ENCODE measurements at places on chromosomes 5 and 9. TPM values are rescaled to one million over a fixed set of nuclear protein-coding genes. Genes with fewer than 3 reads are reported as not detected.

DNA sequence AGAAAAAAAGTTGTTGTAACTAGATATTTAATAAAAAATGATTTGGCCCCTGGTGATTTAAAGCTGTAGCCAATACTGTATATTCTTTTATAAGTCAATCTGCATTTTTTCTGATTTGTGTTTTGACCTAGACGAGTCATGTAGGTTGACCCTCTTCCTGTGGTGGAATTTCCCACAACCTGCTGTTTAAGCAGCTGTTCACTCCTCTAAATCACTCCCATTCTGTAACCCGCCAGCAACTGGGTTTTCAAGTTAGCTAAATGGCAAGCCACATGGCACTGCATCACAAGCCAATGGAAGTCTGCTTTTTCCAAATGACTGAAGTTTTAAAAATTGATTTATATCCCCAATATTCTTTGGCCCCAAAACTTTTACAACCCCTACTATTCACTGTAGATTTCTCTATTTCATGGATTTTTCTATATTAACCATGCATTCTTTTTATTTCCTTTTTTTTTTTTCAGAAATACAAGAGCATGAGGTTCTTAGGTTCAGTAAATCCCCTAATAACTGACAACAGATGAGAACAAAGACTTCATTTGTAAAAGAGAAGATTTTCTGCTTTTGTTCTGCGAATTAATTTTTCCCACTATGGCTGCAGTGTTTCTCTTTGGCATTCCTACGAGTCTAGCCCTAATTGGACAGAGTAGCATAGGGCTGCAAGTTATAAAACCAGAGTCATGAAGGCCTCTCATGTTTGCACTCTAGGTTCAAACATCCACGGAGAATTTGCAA, 184.5 kb upstream of the TLE4 start:
- DNase-seq: no peak

GRCh38 chr9:31140316-31140715, 1244.1 kb upstream of the ACO1 start:
- DNase-seq: no peak

DNA sequence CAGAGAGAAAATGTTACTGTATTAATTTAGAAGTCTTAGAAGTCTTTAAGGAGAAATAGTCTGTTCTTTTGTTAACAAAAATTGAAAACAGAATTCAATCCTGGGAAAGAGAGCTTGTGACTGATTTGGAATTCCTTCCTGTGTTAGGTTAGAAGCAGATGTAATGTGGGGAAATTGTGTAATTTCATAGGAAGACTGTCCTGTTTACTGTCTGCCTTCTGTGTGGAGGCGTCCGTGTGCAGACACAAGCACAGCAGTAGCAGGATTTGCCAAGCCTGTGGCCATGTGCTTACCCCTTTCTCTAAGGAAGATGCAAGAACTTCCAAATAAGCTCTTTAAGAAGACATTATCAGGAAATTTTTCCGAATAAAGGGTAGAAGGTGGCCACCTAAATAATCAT, 36.7 kb upstream of the F2R start:
- DNase-seq: no peak

DNA sequence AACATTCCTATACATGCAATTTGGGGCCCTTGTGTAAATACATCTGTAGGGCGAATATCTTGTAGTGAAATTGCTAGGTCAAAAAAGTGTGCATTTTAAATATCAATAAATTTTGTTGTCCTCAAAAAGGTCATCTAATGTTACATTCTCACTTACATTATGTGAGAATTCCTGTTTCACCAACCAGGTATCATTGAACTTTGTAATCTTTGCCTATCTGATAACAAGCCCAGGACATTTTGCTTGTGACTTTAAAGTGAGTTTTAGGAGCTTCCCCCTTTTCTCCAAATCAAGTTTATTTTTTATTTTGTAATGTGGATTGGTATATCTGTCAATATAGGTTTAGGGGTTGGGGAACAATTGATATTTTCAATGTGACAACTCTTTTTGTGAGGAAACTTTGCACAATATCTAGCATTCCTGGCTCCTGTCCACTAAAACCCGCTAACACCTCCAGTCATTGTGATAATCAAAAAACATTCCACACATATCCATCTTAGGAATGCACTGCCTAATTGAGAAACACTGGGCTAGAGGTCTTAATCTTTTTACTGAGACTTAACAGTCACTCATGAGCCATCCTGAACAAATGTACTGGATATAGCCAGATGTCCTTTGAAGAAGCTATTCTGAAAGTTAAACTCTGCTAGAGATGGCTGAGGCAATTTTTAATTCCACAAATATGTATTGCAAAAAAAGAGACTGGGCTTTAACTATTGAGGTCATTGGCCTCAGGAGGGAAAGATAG, 72.5 kb upstream of the SLC1A1 start:
- DNase-seq: no peak

- DNase-seq: no peak
Observed at GRCh38 chr9:86713970-86714369, 233.3 kb downstream of the GAS1 start.

- DNase-seq: no peak
Observed at GRCh38 chr9:18143073-18143745, 330.7 kb upstream of the ADAMTSL1 start.

GRCh38 chr9:88746029-88746742, 211.2 kb downstream of the NXNL2 start:
- no peak for DNase-seq

DNA sequence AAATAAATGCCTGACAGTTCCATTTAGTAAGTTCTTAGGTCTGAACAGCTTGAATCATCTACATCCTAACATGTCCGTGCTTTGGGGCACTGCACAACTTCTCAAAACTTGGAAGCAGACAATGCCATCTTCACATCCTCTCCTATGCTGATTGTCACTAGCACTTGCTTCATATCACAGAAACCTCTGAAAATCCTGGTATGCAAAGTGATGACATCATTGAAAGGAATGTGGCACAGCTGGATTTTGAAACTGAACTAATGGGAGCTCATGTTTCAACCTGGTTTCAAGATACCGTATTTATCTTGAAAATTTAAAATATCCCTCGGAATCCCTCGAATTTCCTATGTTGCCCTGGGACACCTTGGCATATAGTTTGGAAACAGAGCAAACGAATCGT, 490.2 kb upstream of the DAP start:
- no peak for DNase-seq

- DNase-seq: no peak
Observed at GRCh38 chr9:21160178-21160577, 6.3 kb downstream of the IFNA21 start.

DNA sequence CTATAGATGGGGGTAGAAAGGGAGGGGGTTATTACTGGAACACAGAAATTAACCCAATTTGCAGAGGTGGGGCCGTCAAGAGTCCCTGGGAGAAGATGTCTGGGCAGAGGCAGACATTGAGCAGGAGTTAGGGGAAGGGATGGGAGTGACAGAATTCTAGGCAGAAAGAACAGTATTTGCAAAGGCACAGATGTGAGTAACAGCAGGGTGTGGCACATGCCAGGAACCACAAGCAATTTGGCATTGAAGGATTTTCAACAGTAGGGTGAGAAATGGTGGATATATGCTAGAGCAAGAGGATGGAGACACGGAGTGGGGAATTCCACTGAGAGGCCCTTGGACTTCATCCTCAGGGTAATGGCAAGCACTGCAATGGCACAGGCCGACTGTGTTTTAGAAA, 71.6 kb upstream of the FRRS1L start:
- no peak for DNase-seq

- no peak for DNase-seq
Observed at GRCh38 chr9:78289474-78289873, 7.5 kb upstream of the PSAT1 start.

- DNase-seq: no peak
Observed at GRCh38 chr5:108074626-108075025, 307.3 kb downstream of the FBXL17 start.

- peak; percentile 88 for DNase-seq
Observed at GRCh38 chr9:121550569-121551512, 51.2 kb upstream of the GGTA1 start.

- no peak for DNase-seq
Observed at GRCh38 chr9:95129476-95130291, 187.8 kb downstream of the FANCC start.

- no peak for DNase-seq
Observed at GRCh38 chr9:1461812-1462211, 411.7 kb downstream of the DMRT2 start.

DNA sequence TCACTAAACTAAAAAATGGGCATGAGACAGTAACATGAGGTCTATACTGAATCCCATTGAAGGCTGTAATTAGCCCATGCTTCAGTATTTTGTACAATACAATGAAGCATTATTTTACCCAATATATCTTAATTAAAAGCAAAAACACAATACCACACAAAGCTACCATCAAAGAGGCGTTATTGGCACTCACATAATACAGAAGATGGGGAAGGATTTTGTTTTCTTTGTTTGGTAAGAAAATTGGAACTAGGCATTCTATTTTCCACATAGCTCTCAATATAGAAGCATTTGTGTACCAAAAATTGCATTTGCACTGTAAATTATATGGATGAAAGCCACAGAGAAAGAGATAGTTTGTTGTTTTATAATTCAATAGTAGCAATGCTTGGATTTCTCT, 761.0 kb downstream of the EFNA5 start:
- DNase-seq: no peak

DNA sequence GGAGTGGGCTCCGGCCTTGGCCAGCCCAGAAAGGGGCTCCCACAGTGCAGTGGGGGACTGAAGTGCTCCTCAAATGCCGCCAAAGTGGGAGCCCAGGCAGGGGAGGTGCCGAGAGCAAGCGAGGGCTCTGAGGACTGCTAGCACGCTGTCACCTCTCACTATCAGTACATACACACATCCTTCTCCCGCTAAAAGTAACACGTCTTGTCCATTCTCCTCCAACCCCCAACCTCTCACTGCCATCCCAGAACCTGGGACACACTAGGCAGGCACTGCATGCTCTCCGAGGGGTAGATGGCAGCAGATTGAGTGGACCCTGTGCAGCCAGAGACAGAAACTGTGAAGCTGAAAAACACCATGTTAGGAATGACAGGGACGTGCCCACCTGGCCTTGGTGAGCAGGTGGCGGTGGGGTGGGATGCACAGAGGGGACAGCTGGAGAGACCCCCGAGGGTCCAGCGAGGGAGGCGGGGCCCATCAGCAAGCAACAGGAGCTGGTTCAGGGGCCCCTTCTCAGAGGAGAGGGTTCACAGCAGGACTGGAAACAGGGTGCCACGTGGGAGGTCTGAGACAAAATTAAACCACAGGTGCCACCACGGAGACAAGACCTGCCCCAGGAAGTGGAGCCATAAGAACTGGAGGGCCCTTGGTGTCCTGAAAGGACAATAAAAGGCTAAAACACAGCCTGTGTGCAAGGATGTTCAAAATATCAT, 16.9 kb downstream of the SEMA4D start:
- no peak for DNase-seq

DNA sequence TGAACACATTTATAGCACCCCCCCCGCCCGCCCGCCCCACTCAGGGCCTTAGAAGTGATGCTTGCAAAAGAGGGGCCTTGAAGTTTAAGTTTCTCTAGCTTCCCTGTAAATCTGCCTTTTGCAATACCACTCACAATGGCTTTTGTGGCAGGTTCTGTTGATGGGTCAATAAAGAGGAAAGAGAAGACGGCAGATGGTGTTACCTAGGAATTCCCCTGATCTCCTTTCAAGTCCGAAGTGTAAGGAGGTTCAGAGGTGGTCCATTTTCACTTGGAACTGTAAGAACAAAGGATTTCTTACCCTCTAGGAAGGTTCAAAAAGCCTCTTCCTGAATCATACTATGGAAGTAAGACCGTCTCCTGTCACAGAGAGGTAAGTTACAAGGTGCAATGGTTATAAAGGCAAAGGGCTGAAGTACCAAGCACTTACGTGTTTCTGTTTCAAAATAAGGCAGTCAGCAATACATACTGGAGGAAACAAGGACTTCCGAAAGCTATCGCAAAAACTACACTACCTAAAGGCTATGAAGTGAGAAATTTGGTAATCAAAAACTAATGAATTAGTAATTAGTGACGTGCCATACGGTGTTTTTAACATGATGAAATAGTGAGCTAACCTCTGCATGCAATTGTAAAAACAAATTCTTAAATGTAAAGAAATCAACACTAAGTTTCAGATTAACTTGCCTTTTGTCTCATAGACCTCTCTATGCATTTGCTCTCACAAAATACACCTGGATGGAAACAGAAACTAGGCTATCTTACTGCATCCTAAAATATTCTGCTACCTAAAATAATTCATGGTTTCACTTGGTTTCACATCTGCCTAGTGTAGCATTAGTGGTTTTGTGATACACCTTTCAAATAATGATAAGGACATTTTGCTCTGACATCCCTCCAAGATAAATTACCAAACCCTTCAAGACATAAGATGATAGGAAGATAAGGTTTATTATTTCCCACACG, 589.4 kb upstream of the FAM174A start:
- no peak for DNase-seq

GRCh38 chr9:93116072-93116961, 17.7 kb downstream of the NINJ1 start:
- peak; percentile 25 for DNase-seq

GRCh38 chr5:56812110-56812509, 3.2 kb upstream of the MAP3K1 start:
- no peak for DNase-seq

DNA sequence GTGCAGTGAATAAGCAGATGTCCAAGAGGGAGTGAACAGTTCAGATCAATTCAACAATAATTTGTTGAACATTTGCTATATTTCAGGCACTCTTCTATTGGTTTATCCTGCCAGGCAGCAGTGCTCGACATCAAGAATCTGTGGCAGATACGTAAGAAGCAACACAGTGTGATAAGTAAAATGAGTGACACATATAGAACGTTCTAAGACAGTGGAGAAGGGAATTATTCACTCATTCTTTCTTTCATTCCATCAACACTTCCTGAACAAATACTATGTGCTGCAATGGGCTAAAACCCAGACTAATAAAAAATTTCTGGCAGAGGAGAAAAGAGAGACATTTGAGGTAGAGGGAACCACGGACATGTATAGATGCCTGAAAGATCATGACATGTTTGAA, 89.9 kb upstream of the GLIS3 start:
- no peak for DNase-seq

DNA sequence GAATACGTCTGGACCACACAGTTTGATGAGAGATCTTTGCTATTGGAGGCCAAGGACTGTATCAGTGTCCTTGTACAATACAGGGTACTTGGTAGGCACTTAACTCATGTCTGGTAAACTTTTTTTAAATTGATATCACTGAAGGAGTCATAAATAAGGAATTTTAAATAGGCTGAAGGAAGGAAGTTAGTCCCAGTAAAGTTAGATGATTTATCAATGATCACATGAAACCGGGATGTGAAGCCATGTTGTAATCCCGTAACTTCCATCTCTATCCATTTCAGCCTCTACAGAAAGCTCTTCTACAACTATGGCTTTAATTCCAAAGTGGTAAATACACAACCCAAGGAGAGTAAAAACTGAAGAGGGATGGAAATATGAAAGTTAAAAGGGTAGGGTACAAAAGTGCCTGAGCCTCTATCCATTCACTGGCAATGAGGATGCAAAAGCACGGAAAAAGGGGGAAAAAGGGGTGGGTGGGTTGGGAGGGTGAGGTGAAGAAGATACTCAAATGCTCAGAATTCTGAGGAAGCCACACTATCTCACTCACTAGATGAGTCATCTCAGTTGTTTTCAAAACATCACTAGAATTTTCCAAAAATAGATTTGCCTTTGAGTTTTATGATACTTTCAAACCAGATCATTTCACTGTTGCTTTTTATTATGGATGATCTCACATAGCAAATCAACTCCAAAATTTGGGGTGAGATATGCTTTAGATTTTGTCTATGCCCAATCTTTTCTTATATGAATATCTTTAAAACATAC, 1053.5 kb downstream of the NR2F1-AS1 start:
- DNase-seq: no peak

The SH3GL2 gene
- total RNA-seq: not detected

The CYFIP2 gene
- total RNA-seq: 458 TPM

The GFRA3 gene
- not detected for total RNA-seq

The FOXD4L5 gene
- 0.43 TPM for total RNA-seq

The CKMT2 gene
- not detected for total RNA-seq

The RORB gene
- 0.03 TPM for total RNA-seq

The TTC39B gene
- total RNA-seq: 35.2 TPM

All from activated naive CD8-positive, alpha-beta T cell treated with anti-CD3 and anti-CD28 coated beads, Interleukin-2, amount 10 ng/mL, durations not matched to agents 7 days and 5 days (primary cell).